ENCODE measurements at places on chromosomes 1 and 21.

DNA sequence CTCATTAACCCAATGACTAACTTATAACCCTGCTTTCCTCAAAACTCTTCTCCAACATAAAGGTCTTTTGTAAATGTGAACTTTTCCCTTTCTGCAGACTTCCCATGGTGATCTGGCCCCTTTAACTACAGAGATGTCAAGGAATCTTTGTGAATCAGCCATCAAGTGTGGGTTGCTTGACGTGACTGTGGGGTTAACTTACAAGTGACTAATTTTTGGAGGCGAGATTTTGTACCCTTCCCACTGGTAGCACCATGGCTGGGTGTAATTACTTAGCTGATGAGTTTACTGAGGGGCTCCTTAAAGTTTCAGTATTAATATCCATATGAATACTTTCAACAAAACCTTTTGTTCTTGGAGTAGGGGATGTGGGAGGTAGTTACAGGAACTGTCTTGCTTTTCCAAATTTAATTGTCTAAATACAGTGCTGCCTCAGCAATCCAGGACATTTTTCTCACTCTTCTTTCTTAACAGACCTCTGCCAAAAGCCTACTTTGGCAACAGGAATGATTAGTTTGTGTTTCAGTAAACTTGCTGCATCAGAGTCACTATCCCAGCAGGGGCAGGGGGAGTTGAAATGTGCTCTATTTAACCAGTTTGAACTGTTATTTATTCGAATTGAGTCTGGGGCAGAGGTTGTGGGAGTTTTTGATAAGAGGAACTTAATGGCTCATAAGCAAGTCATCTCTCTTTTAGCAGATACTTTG is 217.3 kb upstream of the FGGY start:
- no peak for DNase-seq

DNA sequence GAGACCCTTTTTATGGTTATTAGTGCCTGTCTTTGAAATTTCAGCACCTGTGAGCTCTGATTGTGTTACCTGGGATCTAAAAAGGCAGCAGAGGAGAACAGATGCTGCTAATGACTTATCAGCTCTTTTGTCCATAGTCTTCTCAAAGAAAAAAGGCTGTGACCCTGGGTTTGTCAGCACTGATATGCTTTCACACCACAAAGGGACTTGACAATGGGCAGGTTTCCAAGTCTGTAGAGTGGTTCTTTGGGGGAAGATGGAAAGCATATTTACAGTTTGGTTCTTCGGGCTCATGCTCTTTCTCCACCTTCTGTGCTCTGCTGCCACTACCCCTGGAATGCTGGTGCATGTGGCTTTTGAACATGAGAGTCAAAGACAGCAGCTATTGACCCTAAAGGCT is 32.0 kb downstream of the DNAJC6 start:
- no peak for DNase-seq

GRCh38 chr1:243267914-243268653 is 12.2 kb downstream of the SDCCAG8 start:
- no peak for DNase-seq

DNA sequence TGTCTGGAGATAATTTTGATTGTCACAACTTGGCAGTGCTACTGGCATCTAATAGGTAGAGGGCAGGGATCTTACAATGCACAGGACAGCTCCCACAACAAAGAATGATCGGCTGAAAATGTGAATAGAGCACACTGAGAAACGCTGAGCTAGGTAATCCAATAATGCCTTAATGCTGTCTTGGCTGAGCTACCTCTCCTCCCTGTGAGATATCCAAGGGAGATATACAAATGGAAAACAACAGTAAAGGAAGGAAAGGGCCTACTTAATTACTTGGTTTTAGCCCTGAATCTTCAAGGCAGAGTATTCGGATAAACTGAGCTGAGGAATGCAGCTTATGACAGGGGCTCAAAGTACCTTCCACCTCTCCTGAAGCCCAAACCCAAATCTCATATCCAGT is 2.9 kb downstream of the DNASE2B start:
- no peak for DNase-seq

- no peak for DNase-seq
These were observed 57.9 kb upstream of the PDE9A start for GRCh38 chr21:42595283-42596187.

GRCh38 chr1:162599451-162599850 is 32.8 kb upstream of the DDR2 start:
- no peak for DNase-seq

DNA sequence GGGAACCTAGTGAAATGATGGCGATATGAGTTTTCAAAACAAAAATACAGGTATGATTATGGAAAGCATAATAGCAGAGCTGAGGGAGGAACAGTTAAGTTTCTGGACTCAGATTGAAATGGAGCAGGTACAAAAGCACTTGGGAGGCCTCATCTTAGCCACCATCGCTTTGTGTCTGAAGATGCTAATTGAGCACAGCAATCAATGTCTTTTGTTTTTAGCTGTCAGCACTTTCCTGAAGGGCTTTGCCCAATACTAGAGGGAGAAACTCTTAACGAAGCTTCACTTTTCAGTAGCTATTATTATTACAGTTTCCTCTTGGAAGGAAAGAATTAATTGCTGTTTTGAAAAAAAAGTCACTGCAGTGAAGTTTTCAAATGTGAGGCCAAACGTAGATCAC is 348.7 kb downstream of the RWDD3 start:
- DNase-seq = no peak

DNA sequence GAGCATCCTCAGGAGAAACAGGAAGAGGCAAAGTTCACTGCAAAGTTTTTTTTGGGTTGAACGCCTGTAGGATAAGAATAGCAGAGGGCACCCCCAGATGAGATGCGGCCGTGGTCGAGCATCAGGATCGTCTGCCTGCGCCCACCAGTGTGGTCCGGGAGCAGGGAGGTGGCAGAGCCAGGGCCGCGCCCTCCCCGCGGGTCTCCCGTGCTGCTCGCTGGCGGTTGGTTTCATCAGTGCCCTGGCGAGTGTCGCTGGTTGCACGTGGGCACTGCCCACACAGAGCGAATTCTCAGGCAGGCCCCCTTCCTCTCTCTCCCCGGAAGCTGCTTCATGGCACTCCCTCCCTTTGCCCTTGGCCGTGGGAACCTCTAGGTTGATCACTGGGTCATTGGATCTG is 120.0 kb downstream of the PCBP3 start:
- no peak for DNase-seq

DNA sequence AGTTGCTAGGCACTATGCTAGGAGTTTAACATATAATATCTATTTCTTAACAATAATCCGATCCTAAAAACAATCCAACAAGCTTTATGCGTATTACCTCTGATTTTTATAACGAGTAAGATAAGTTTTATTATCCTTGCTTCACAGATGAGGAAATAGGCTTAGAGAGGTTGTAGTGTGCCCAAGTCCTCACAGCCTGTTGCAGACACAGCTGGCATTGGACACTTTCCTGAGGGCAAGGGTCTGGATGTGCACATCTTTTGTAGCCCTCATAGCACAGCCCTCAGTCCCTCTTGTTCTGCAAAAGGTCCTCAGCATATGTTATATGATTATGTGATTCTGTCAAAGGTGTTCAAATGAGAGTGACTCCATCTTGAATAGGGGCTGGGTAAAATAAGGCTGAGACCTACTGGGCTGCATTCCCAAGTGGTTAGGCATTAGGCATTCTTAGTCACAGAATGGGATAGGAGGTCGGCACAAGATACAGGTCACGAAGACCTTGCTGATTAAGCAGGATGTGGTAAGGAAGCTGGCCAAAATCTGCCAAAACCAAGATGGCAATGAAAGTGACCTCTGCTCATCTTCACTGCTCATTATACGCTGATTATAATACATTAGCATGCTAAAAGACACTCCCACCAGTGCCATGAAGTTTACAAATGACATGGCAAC is 75.7 kb upstream of the F3 start:
- DNase-seq = no peak

DNA sequence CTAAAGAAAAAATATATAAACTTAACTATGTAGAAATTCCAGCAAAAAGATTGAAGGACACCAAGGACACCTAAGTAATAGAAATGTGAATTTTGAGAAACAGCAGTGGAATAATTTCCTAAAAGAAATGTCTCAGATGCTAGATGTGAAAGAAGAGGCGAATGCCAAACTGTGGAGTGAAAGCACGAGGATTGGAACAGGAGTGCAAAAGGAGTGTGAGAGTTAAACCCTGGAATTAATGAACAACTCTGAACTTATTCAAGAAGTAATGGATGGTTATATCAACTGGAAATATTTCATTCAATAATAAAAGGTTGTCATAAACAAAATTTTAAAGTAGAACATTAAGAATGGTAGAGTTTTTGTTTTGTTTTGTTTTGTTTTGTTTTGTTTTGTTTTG is 78.5 kb upstream of the SGIP1 start:
- no peak for DNase-seq

GRCh38 chr1:14320986-14321385 is 277.5 kb upstream of the KAZN start:
- no peak for DNase-seq

- DNase-seq = no peak
These were observed 100.0 kb upstream of the NRIP1 start for GRCh38 chr21:15164678-15165303.

Data from amygdala (tissue), 56 donors.